Kidney glomerular epithelial cell (primary cell): ENCODE measurements at places on chromosomes 4 and X.

DNA sequence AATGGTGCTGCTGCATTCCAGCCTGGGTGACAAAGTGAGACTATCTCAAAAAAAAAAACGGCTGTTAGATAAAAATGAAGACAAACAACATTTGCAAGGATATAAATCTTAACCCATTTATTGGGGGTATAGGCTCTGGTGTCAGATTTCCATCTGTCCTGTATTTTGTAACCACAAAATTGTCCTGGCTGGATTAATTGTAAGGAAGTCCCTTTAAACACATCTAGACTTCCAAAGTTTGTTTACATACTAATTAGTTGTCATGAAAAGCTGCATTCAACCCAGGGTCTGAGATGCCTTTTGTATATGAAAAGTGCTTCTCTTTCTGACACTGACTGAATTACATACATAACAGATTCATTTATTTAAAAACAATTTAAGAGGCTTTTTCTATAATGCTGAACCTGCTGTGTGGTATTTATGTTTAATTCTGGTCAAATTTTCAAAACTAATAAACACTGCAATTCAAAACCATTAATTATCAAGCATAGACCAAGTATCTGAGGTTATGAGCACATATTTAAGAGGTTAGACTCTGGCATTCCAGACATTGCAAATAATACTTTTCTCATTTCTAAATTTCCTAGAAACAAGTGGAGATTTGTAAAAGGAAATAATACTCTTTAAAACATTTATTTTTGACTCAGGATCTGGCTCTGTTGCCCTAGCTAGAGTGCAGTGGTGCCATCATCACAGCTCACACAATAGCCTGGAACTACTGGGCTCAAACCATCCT is 17.5 kb upstream of the UGDH start:
- DNase-seq: no peak

DNA sequence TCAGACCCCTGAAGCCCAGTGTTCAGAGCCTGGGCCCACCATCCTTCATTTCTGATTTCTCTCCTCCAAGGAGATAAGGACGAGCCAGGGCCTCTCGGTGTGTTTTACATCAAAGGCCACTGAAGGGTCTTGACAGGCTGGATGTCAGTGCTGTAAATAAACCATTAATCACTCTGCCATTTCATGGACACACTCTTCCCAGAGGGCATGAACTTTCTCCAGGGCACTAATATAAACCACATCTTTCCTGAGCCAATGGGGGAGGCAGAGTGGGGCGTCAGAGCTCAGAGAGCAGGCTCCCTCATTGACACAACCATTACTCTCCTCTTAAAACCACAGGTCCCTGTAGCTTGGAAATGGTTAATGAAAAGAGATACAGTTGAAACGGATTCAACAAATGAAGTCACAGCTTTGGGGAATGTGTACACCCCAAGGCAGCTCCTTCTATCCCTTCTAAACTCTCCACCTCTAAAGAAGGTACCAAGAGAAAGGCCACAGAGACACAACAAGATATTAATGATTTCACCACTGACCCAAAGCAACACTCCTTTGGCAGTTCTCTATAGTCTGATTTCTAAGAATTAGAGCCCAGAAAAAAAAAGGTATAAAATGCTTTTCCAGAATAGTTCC is 200.6 kb downstream of the CHIC2 start:
- no peak for DNase-seq

DNA sequence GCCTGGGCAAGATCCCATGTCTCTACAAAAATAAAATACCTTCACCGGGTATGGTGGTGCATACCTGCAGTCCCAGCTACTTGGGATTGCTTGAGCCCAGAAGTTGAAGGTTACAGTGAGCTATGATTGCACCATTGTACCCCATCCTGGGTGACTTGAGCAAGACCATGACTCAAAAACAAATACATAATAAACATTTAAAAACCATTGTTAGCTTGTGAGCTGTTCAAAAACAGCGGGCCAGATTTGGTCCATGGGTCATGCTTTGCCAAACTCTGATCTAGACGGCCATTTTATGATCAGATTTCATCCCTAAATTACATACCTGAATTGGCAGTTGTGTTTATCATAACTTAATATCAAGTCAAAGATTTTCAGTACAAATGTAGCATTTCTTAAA is 76.0 kb upstream of the GPM6B start:
- DNase-seq: no peak

DNA sequence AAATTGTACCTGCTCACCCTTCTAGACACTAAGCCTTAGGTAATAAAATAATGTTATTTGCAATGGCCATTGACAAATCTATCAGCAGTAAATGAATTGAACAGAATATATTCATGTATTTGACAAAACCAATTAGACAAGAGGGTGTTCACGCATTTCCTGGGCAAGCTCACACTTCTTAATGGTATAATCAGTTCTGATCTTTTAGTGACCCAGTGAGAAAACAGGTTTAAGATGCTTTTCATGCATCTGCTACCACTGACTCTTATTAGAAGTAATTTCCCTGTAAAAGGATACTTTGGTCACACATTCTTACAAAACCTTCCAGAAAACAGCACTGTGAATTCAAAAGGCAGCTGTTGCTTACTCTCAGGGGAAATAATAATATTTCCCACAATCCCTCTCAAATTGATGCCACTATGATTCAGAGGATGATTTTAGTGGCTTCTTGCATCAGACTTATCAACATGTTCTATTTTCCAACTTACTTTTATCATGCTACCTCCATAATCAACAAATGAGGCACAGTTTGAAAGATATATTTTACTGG is 313.9 kb upstream of the NWD2 start:
- no peak for DNase-seq

DNA sequence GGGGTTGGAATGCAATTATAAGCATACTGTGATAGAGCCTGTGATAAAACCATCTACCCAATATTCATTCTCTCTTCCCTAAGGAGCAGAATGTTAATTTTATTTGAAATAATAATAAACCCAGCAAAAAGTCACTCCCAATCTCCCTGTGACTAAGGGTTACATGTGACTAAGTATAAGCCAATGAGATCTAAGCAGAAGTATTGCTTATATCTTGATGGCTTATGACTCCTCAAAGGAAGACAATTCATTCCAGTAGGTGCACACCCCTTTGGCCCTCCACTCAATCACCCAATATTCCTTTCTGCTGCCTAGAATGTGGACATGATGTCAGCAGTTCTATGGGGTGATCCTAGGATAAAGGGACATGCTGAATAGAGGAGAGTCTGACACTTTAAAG is 224.6 kb downstream of the ADAMTS3 start:
- DNase-seq: no peak

GRCh38 chrX:320126-320783 is 1.7 kb upstream of the GTPBP6 start:
- no peak for DNase-seq

- no peak for DNase-seq
These were observed 1.6 kb downstream of the UGT2A3 start for GRCh38 chr4:68950033-68950432.

- DNase-seq: peak; percentile 59
These were observed 12.5 kb downstream of the RFC1 start for GRCh38 chr4:39353478-39354253.

GRCh38 chr4:119664168-119664907 is 35.7 kb upstream of the PDE5A start:
- DNase-seq: no peak

DNA sequence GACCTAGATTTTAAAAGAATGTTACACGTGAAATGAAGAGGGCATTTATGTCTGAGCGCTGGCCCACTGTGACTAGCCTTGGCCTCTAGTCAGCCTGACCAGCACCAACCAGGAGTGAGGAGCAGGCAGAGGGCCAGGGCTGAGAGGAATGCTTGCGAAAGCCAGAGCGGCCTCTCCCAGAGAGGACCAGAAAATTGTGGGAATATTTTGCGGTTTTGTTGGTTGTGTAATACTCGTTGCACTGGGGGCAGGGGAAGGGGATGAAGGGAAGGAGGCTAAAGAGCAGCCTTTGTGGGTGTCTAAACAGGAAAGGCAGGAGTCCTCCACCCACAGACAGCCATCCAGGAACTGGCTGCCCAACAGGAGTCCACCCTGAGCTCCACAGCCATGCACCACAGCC is 3.8 kb downstream of the GABRE start:
- no peak for DNase-seq

GRCh38 chrX:78548012-78548411 is 111.1 kb downstream of the RTL3 start:
- DNase-seq: peak; percentile 49

DNA sequence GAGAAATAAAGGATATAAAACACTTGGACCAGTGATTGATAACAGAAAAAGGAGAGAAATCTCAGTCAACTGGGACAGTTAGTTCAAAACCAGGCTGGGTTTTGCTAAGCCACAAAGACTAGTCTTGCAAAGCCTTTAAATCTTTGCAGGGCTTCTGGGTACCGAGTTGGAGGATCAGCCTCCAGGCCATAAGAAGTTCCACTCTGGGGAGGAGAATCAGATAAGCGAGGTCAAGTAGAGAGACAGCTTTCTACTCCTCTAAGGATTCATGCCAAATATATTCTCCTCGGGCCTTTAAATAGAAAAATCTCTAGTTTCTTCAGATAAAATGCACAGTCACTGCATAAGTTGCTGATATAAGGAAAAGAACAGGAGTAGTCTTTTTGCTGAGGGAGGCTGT is 92.7 kb downstream of the MFAP3L start:
- DNase-seq: no peak

DNA sequence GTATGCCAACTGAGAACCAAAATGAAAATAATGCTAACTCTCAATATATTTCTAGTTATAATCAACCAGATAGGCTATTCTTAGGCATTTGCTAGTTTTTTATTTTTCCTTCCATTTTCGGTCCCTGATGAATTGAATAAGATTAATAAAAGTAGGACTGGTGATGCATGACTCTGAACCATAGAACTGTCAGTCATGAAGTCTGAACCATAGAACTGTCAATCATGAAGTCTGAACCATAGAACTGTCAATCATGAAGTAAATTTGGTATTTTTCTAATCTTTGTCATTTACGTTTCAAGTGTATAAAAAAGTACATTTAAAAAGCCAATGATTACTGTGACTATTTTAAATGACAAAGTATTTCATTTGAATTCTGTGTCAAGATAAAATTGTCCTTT is 460.2 kb upstream of the NDST3 start:
- DNase-seq: no peak

DNA sequence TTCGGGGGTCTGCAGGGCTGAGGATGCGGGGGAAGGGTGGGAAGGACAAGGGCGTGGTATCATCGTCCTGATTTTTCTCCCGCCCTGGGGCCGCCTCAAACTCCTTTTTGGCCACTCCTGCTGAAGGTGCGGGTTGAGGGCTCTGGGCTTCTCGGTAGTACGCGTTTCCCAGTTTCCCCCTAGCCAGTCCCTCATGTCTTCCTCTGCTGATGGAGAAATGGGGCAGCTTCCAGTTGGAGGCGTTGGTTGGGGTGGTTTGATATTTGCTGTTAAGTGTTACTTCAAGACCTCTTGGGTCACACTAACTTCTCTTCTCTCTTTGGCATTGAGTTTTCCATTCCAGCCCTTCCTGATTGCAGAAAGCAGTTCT is 482 bp downstream of the GSTCD start:
- DNase-seq: peak; percentile 41

DNA sequence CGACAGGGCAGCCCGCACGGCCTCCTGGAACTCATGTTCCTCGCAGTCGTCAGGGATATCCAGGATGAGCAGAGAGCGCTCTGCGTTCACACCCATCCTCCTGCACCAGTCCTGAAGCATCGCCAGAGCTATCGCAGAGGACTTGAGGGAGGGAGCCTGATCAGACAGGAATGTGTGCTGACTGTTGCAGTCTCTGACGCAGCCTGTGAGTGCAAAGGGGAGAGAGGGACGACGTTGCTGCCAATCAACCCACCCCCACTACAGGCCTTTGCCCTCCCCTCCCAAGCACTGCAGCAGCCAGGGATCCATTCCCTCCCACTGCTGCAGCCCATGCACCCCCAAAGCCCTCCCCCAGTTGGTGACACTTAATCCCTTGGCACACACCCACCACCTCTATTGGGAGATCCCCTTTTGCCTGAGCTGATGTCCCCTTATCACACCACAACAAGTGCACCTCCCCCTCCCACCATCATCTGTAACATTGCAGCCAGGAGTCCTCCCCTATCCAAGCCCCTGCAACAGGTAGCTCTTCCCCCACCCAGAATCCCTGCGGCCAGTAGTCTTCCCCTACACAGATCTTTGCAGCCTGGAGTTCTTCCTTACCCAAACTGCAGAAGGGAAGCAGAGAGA is 897 bp downstream of the PNMA6F start:
- DNase-seq: no peak

DNA sequence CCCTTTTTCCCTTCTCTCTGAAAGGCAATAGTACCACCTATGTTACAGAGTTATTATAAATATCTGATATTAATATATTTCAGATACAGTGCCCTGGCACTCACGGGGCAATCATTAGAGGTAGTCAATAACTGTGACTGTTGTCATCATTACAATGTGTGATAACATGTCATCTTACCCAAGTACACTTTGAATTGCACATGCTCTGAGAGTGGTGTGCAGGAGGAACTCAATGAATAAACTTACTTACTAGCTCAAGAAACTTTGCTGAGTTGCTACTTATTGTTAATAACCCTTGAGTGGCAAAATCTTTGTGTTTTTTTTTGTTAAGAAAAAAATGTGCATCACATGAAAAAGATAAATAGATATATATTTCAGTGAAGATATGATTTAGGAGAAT is 275.1 kb upstream of the RASGEF1B start:
- DNase-seq: no peak

- no peak for DNase-seq
These were observed 31.5 kb upstream of the ELF2 start for GRCh38 chr4:139208404-139208945.

GRCh38 chr4:26175006-26175786 is 145.6 kb upstream of the RBPJ start:
- DNase-seq: no peak

GRCh38 chr4:145868637-145869409 is 69.8 kb downstream of the ZNF827 start:
- peak; percentile 49 for DNase-seq

- no peak for DNase-seq
These were observed 30.1 kb upstream of the ALG13 start for GRCh38 chrX:111650845-111651244.

DNA sequence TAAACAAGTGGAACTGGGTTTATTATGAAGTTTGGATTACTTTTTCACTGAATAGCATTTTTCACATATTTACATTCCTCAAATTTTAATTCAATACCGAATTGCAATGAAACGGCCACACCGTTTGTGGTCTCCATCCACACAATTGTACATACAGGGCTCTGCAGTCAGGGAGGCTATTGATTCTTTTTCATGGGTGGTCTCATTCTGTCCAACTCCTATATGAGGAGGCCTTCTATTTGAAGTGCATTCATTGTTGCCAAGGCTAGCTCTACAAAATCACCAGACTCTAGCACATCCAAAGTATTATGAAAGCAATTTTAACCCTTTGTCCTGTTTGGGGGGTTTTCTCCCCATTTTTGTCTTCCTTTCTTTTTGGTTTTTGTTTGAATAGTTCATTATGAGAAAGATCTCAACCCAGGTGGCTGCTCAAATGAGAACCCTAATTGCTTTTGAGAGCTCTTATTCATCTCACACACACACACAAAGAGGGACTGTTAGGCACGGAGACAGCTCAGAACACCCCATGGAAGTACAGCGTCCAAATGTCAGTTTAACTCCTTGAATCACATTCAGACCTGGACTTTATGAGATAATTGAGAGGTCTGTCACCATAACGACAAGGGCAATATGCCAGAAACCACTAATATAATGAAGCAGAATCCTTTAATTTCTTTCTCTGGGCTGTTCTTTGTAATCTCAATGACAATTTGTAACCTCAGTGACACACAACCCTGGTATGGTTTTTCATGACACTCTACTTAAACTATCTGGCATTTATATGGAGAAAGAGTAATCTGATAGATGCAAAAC is 79.4 kb downstream of the NLGN4X start:
- no peak for DNase-seq
